ENCODE measurements at places on chromosomes 1 and 21.

DNA sequence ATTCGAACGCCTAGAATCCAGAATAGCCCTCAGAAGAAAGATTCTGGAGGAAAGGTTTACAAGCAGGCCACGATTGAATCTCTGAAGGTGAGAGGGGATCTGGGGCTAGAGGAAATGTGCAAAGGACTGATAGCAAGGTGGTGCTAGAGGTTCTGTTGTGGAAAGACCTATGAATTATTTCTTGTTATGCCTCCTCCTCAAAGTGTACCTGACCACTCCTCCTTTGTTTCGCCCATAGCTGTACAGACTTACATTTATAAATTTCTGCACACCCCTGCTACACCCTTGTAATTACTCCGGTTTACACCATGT lies 986 bp downstream of the TCEANC2 start:
- no peak for DNase-seq

- DNase-seq, result no peak
Observed at GRCh38 chr1:115507901-115508300, 133.9 kb upstream of the VANGL1 start.

DNA sequence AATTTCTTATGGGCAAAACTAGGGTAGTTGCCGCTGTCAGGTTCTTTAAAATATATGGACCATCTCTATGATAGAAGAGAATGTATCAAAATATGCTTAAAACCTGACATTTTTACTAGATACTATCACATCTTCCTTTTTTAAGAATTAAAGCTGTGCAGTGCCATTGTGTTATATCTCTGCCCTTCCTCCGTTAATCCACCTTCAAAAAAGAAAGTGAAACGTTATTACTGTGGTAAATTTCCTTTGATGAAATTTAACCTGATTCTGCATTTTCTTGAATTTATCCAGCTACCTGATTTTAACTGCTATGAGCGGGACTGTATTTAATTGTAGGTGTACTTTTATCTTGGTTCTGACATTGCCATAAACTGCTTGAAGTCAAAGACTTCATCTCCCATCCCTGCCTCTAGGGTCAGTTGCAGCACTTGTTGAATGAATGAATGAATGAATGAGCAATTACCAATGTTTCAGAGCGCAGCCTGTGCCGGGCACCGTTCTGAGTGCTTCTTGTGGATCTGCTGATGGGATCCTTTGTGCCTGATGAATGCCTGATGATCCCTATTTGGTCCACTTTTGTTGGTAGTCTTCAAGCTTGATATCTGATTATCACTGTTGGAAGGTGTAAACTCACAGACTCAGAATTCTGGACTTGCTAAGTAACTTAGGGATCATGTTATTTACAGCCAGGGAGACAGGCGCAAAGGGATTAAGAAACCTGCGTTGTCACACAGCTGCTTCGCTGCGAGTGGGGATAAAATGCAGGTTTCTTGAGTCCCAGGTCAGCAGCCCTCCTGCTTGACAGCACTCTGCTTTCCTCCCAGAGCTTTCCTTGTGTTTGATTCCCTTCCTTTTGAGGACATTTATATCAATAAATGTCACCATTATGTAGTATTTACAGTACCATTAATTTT lies 30.1 kb downstream of the SMYD2 start:
- no peak for DNase-seq

GRCh38 chr1:55547405-55547804 lies 332.2 kb upstream of the USP24 start:
- no peak for DNase-seq

DNA sequence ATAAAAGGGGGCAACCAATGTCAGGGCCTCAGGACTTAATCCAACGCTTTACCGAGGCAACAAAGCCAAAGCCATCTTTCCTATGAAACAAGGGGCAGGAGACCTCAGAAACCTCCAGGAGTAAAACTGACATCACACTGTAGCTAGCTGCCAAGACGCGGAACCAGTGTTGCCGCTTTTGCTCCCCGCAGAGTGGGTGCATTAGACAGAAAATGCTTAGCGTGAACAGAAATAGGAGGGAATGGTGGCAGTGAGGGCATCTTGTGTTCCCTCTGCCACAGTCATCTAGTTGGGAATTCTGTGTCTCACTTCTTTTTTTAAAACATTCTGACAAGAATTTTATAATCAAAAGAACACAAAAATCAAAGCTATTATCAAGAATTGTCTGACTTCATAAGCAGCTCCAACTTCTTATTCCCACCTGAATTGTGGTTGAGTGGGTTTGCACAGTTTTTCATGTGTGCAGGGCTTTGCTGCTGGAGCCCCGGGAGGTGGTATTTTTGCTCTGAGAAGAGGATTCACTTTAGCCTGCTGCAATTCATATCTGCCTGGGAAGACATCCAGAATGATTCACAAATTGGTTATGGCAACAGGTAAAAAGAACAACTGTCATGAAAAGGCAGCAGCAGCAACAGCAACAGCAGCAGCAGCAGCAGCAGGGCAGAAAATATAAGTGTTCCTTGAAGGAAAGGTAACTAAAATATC lies 82.2 kb upstream of the DIRAS3 start:
- no peak for DNase-seq

Data from stimulated activated CD4-positive, alpha-beta T cell treated with anti-CD3 and anti-CD28 coated beads, Interleukin-1b, Interleukin-23, amount 100 ng/mL, for 1 hour (primary cell).